GM12892 (cell line): ENCODE measurements at places on chromosomes 2 and 18.

- no peak for DNase-seq
These were observed 81.4 kb upstream of the MSH2 start for GRCh38 chr2:47321411-47322031.

DNA sequence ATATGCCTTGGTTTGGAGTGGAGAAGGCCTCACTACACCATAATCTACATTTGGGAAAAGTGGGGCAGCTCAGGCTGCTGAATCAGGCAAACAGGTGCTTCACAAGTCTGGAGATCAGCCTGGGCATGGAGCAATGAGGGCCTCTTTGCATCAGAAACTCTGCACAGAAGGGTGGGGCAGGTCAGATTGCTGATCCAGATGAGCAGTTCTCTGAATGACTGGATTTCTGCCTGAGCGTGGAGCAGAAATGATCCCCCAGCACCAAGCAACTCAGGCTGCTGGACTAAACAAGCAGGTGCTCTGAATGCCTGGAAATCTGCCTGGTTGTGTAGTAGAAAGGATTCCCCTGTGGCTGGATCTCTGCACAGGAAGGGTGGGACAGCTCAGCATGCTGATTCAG, 605.3 kb upstream of the ZNF804A start:
- no peak for DNase-seq

- no peak for DNase-seq
These were observed 63.0 kb downstream of the NPAS2 start for GRCh38 chr2:100882645-100883613.

DNA sequence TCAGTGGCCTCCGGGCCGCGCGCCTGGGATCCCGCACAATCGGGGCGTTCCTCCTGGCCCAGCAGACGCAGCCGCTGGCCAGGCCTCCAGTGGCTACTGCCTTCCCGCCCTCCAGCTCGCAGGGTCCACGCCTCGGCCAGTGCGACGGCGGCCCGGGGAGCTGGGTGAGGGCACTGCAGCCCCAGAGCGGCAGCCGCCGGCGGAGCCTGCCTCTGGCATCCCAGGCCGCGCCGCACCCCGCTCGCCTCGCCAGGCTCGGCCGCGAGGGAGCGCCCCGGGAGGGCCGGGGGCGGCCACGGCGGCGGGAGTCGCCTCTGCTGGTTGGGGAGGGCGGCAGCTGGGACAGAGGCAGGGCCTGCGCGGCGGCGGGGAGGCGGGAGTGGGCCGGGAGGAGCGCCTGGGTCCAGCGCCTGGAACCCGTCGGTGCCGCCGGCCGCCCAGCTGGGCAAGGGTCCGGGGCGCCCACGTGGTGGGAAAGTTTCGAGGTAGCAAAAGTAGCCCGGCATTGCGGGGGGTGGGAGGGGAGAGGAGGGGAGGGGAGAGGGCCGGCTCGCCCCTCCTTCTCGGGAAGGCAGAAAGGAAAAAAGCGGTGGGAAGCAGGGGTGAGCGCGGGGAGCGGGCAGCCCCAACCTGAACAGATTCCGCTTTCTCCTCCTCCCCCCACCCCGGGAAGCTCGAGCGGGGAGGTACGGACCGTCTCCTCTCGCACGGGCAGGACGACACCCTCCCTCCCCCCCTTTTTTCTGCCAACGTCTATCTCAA, 1.5 kb upstream of the INHBB start:
- no peak for DNase-seq

GRCh38 chr2:68367953-68368653, 3.0 kb downstream of the PLEK start:
- DNase-seq, result no peak

DNA sequence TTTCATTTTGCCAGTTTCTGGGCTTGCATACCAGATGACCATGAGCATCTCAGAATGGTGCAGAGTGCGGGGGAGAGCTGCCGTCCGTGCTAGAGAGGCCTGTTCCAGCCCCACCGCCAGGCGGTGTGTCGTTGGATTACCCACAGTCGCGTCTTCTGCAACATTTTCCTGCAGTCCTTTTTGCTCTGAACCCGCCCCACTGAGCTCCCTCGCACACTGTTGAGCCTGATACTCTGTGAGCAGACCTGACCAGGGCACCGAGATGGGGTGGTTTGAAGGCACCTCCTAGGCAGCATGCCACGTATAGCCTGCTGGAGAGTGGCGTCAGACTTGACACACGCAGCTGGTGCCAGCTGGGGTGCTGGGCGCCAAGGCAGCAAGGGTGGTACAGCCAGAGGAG, 18.1 kb downstream of the PPP1R7 start:
- no peak for DNase-seq

GRCh38 chr18:23933407-23933806, 81.1 kb upstream of the TTC39C start:
- DNase-seq, result no peak

- no peak for DNase-seq
These were observed 220.8 kb downstream of the SPP2 start for GRCh38 chr2:234271338-234271737.
